ENCODE measurements at places on chromosomes 12 and 14. TPM values are rescaled to one million over a fixed set of nuclear protein-coding genes. Genes with fewer than 3 reads are reported as not detected.
A peak's percentile ranks its signal among the peaks of the same experiment; 100 is the strongest.

GRCh38 chr12:47378907-47379306 lies 299.1 kb upstream of the AMIGO2 start:
- peak; percentile 32 for DNase-seq
- H3K27me3 ChIP-seq: no peaks in the 10 kb centered on the region
- H3K36me3 ChIP-seq: no peaks in the 10 kb centered on the region
- no peak overlapping the region for H3K4me3 ChIP-seq

CDH24 gene
- total RNA-seq: 16.4 TPM

- no peak overlapping the region for H3K27ac ChIP-seq
- DNase-seq: no peak
- H3K27me3 ChIP-seq: no peaks in the 10 kb centered on the region
- H3K4me1 ChIP-seq: peaks cover 20% of the 10 kb centered on the region
- H3K4me3 ChIP-seq: no peak overlapping the region
- no peaks in the 10 kb centered on the region for H3K36me3 ChIP-seq
Observed at GRCh38 chr14:99781853-99782610, 11.2 kb upstream of the EML1 start.

CFAP251 gene
- 3.2 TPM for total RNA-seq

GRCh38 chr14:92755495-92755894 lies 7.1 kb upstream of the LGMN start:
- no peaks in the 10 kb centered on the region for H3K36me3 ChIP-seq
- H3K4me3 ChIP-seq: no peak overlapping the region
- H3K27ac ChIP-seq: no peak overlapping the region
- H3K27me3 ChIP-seq: no peaks in the 10 kb centered on the region
- no peaks in the 10 kb centered on the region for H3K4me1 ChIP-seq
- no peak for DNase-seq

All from PC-3 (cell line).